Urinary bladder (tissue), 4 donors: ENCODE measurements at places on chromosomes 1 and 21. TPM values are rescaled to one million over a fixed set of nuclear protein-coding genes. Genes with fewer than 3 reads are reported as not detected.

Gene FYB2
- 0.90 TPM for total RNA-seq

Gene HORMAD1
- total RNA-seq = 0.26 TPM

Gene CIART
- 2.4 TPM for total RNA-seq

Gene PTPRC
- total RNA-seq = 34.4 TPM

Gene FAM43B
- 1.1 TPM for total RNA-seq

Gene SYF2
- total RNA-seq = 54.7 TPM

Gene ZNF683
- total RNA-seq = not detected

Gene CELA2B
- 0.32 TPM for total RNA-seq
